ENCODE measurements at places on chromosomes 5 and 9.

GRCh38 chr5:51416149-51416548, 32.9 kb downstream of the ISL1 start:
- DNase-seq = no peak

GRCh38 chr9:122552812-122553211, at the start of gene OR1N2:
Gene OR1N2 (plus strand): TSS chr9:122553112. CDS start chr9:122553212, 100 bp downstream.
- no peak for DNase-seq

DNA sequence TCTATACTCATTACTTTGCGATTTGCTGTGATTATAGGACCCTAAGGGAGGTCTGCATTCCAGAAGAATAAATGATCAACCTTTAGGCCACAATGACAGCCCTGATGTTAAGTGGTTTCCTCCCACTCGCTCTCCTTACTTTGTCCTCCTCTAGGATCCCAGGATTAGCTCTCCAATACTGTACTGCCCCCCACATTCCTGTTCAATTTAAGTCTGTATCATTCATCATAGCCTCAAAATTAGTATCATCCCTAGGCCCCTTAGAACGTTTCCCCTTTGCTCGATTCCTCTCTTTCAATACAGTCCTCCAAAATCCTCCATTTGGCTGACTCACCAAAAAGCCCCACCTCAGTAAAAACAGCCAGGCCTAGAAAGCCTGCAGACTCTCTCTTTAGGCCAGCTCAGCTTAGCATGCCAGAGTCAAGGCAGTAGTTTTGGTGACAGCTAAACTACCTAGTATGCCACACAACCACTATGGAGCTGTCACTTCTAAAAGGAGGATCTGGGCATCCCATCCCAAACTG, 24.4 kb downstream of the RNF145 start:
- no peak for DNase-seq

- DNase-seq = no peak
Observed at GRCh38 chr5:98258939-98259338, 514.5 kb upstream of the RGMB start.

DNA sequence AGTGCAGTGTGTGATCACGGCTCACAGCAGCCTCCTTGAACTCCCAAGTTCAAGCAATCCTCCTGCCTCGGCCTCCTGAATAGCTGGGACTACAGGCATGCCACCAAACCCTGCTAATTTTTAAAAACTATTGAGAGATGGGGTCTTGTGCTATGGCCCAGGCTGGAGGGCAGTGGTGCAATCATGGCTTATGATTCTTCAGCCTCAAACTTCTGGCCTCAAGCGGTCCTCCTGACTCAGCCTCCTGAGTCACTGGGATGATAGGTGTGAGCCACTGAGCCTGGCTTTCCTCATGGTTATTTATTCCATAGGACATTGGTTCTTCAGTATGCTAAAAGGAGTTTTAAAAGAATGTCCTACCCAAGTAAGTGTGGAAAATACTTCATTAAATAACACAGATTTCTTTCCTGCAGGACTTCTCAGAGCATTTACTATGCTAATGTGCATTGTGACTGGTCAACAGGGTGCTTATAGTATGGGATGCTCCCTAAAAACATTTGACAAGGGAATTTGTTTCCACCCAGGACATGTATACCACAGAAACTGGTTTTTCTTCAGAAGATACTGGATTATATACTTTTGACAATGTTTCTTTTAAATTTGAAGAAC, 11.2 kb upstream of the NCS1 start:
- DNase-seq = no peak

GRCh38 chr9:92151691-92152393, 36.6 kb upstream of the SPTLC1 start:
- DNase-seq = no peak

DNA sequence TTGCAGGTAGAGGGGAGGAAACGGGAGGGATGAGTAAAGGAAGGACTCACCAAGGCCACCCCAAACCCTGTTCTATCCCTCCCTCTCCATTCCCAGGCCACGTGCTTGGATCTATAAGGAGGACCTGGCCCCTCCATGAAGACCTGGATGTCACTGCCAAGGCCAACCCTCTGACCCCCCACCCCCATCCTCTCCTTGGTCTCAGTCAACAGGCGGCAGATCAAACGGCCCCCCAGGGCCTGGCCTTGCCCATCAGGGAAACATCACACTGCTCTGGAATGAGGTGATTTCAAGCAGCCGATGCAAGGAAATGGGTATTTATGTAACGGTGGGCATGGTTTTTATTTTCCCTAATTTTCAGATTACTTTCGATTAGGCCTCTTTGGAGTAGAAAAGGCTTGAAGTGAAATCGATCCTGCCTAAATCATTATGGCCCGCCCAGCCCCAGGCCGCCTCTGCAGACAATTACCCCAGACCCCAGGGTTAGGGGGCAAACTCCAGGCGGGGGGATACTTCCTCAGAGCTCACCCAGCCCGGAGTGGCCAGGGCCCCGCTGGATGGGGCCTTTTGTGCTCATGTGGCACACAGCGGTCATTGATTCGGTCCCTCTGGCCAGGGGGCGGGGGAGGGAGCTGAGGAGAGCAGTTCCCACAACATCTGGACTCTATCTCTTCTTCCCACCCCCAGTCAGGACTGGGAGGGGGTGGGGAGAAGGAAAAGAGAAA, 125.3 kb downstream of the PHF2 start:
- no peak for DNase-seq

DNA sequence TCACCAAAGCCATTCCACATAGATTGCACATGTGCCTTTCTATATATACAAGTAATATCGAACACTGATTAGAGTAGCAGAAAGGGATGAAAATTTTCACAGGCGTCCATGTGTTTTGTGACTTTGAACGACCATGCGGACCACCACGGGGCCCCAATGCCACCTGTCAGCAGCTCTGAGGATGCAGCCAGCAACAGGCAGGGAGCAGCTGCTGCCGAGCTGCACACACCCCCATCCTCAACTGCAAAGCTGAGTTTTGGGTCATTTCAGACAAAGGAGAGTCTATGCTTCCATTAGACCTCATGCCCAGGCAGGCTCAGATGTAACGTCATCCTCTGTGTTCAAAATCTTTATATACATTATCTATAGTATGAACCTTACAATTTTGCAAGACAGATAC, 503.8 kb downstream of the IRX1 start:
- no peak for DNase-seq

- no peak for DNase-seq
Observed at GRCh38 chr5:153813901-153814300, 224.8 kb downstream of the FAM114A2 start.

DNA sequence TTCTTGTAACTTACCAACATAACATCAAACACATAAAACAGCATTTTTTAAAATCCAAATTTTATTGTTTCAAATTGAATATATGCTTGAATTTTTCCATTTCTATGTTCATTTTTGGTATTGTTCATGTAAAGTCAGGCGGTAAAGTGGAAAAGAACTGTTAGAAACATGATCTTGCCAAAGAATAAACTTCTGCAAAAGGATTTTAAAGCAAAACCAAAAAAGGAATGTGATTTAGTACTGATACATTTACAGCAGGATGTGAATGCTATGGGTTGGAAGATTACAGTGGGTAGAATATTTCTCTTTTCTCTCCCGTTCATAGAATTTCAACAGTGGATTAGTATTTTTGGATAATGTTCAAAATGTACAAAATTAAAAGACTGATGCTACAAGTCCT, 277.2 kb upstream of the MPDZ start:
- no peak for DNase-seq

- DNase-seq = peak; percentile 66
Observed at GRCh38 chr5:177312649-177313181, 1.0 kb upstream of the MXD3 start.

DNA sequence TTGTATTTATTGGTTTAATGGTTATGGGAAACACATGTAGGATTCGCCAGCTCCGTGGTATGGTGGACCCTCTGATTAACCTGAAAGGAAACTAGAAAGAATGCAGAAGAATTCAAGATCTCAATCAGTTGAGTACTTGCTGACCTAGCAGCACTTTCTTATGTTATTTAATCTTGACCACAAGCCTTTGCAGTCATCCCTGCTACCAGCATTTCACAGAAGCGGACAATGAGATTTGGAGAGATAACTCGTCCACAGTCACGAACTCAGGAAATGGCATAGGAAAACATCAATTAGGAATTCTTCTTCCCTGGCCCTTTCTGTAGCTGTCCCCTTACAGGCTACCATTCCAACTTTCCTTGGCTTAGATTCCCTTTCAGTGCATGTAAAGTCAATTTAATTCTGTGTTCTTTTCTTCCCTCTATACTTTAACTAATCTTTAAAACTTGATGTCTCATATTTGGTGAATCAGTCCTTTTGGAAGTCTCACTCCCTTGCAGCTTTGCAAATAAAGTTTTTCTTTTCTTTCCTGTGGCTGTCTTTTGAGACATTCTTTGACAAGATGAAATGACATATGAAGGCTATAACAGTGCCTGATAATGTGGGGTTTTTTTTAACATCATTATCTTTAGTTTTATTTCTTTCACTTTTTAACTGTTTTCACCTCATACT, 1.3 kb upstream of the SLC44A1 start:
- DNase-seq = no peak

DNA sequence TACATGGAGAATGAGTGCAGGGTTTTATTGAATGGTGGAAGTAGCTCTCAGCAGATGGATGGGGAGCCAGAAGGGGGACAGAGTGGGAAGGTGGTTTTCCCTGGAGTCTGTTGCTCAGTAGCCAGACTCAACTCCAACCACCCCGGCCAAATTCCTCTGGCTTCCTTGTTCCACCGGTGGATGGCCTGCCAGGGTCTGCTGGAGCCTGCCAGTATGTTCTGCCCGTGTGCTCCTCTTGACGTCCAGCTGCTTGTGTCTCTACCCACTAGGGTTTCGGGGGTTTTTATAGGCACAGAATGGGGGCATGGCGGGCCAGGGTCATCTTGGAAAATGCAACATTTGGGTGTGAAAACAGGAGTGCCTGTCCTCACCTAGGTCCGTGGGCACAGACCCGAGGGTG, 51.4 kb upstream of the KLF9 start:
- DNase-seq = no peak

DNA sequence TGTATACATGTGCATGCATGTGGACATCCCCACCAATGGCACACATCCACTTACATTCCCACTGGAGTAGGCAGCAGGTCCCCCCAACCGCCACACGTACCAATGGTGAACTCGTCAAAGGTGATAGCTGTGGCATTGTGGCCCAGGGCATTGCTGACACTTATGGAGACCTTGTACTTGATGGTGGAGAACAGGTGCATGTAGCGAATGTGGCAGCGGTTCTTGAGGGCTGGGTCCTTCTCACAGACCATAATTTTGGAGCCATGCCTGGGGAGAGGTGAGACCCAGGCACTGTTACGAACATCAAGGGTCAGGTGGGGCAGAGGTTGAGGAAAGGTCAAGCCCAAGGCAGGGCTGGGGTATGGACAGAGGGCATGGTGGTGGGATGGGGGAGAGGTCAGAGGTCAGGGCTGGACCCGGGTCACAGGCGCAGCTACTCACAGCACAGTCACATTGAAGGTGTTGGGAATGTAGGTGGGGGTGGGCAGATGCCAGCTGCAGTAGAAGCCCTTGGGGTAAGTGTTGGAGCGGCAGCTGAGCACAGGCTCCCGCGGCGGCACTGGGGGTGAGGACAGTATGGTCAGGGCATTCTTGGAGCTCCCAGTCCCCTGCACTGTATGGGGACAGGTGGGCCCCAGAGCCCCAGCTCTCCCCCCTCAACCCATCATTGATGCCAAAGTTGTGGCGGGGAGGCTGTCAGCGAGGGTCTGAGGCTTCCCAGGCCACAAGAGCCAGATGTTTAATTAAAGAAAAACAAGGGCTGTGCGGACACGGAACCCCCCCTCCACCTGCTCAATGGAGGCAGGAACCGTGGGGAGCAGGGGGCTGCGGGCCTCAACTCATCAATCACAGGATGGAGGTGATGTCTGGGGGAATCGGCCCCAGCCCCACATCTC, 31.9 kb downstream of the CNTFR start:
- no peak for DNase-seq

DNA sequence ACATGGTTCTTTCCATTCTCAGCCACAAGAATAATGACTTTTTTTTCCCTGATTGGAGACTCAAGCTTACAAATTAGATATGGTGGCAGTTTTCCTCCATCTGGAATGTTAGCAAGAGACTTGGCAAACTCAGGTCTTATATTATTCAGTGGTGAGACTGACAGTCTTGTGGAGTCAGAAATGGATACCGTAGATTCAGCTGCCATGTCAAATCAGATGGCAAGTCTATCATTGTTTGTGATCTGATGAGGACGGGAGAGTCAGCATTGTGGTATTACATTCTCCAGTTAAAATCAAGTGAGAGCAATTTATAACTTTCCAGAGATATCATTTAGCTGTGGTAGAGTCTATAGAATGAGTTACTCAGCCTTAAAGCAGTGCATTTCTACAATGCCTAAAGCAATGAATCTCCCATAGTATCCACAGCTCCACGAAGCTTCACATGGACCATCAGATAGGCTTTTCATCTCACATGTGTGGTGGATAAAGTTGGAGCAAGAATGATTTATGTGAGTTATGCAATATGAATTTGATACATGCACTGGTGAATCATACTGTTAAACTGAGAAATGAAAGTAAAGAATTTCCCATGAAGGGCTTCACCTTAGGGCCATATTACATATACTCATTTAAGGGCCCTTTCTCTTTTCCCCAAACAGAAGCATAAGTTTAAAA, 430.6 kb downstream of the ZNF608 start:
- no peak for DNase-seq

DNA sequence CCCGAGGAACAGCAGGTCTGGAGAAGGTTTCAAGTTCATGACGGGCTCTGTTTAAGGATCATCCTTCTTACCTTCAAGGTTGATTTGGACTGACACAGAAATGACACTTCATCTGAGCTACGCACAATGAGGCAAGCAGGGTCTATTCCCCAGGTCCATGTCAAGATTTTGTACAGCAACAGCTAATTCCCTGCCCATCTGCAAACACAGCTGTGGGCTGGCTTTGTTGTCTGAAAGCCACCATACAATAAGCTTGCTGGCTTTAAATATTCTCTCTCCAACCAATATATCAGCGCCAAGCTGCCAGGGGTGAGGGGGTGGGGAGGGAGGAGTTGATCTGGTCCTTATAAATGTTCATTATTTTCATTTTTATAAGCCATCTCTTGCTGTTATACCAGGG, 92.0 kb downstream of the OTULIN start:
- DNase-seq = peak; percentile 71

GRCh38 chr5:156920042-156920860, 42.8 kb downstream of the TIMD4 start:
- no peak for DNase-seq

DNA sequence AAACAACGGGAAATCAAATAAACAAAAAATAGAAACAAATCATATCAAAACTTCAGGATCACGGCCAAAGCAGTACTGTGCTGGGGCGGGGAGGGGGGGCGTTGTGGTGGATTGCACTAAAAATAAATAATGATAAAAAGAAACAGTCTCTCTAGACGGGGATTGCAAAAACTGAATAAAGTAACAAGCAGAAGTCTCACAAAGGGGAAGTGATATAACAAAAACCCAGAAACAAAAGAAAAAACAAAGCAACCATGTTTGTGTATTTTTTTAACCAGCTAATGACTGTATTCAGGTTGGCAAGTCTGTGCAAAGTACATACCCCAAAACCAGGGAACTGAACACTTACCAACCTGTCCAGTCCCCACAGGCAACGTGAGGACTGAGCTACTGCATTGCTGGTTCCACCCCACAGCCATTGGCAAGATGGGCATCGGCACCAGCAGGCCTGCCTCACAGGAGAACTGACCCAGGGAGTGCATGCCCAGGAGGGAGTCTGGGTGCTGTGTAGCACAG, 24.1 kb downstream of the BICD2 start:
- no peak for DNase-seq

- no peak for DNase-seq
Observed at GRCh38 chr5:102902647-102903046, 147.5 kb downstream of the PAM start.

Measured in NCI-H82 (cell line).